ENCODE measurements at places on chromosomes 11 and 22.

DNA sequence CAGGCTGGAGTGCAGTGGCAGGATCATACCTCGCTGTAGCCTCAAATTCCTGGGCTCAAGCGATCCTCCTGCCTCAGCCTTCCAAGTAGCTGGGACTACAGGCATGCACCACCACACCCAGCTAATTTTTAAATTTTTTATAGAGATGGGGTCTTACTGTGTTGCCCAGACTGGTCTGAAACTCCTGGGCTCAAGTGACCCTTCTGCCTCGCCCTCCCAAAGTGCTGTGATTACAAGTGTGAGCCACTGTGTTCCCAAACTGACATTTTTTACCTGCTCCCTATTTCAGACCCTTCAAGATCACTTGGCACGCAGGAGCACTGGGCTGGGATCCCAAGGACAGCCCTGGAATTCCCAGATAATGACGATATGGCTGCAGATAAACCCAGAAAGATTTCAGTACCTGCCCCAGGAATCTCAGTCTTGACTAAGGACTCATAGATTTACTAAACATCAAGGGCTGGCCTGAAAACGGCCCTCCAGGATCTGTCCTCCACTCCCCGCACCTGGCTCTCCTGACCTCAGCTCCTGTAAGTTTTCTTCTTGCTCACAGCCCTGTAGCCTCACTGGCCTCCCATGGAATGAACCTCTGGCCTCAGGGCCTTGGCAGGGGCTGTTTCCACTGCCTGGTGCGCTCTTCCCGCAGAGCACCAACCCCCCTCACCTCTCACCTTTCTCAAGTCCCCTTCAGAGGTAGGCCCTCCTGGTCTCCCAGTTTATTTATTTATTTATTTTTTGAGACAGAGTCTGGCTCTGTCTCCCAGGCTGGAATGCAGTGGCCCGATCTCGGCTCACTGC is 3.6 kb upstream of the CSNK1E start:
- no peak for DNase-seq

- no peak for DNase-seq
Measured at GRCh38 chr11:75625021-75625420, 43.8 kb downstream of the MAP6 start.

DNA sequence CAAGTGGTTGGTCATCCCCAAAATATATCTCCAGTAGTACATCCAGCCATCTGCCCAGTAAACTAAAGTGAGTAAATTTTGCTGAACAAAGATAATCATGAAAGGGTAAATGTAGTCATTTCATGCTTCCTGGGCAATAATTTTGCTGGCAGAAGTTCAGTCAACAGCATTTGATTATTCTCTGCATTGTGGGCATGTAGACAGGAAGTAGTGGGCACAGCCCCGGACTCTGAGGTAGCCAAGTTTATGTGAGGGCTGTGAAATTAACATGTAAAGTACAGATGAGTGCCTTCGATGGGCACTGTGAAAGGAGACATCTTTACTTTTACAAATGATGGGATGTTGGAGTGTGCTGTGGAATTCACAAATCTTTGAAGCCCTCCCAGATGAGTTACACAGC is 312.2 kb upstream of the MTNR1B start:
- DNase-seq: no peak

DNA sequence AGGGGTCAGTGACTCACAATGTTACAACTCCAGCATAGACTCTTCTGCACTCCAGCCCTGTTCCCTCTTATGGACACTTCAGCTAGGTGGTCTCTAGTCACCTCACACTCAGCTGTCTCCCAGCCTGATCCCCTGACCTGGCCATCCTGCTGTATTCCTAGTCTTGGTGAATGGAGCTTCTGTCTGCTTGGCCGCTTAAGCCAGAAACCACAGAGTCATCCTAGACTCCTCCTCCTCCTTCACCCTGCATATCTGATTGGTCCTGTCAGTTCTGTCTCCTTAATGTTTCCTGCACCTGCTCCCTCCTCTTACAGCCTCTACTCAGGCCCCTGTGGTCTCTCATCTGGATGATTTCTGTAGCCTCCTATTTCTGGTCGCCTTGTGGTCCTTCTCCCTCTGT is 144.9 kb downstream of the HIPK3 start:
- DNase-seq: no peak

DNA sequence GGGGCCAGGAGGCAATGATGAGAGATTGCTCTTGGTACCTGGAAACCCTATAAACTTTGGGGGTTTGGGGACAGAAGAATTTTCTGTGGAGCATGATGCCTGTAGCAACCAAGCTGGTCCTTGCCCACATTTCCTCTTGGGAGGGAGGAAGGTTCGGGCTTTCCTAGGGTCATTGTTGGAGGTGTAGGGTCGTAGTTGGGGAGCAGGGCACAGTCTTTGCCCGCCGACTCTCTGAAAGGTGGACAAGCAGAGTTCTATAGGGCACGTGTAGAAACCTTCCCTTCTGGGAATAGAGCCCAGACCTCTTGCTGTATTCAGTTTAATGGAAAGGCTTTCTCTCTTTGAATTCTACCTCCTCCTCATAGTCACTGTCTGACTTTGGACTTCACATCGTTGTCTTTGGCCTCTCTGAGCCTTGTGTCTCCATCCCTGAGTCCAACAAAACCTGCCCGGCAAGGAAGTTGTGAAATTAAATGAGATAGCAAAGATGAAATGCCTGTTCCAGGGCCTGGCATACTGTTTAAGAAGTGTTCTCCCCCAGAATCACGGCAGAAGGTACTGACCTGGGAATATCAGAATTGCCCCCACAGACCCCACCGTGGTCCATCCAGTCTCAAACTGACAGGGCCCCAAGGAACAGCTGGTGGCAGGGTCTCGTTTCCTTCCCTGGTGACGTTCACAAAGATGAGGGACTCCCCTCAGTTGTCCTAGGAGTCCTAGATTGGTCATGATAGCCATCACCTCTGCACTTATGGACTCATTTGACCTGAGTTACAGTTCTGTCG is 1.6 kb downstream of the PRDM11 start:
- DNase-seq: no peak

- DNase-seq: no peak
Measured at GRCh38 chr22:50434849-50435248, 40.0 kb downstream of the SBF1 start.

GRCh38 chr11:10607462-10608132 is 39.1 kb upstream of the LYVE1 start:
- no peak for DNase-seq
